ENCODE measurements at places on chromosomes 7 and 10.

DNA sequence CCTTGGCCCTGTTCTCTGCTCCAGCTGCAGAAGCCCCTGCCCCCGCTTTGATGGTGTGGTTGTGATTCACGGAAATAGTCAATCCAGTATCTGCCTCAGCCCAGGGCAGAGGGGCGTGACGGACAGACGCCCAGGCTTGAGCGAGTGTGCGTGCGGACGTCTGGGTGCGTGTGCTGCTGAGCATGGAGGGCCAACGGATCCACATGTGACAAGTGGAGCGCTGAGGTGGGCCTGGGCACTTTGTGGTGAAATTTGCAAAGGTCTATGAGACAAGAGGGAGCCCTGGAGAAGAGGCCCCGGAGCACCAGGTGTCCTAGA lies 94.4 kb downstream of the WDR37 start:
- no peak for DNase-seq

GRCh38 chr10:100158044-100158805 lies 27.6 kb downstream of the ERLIN1 start:
- DNase-seq, result no peak

DNA sequence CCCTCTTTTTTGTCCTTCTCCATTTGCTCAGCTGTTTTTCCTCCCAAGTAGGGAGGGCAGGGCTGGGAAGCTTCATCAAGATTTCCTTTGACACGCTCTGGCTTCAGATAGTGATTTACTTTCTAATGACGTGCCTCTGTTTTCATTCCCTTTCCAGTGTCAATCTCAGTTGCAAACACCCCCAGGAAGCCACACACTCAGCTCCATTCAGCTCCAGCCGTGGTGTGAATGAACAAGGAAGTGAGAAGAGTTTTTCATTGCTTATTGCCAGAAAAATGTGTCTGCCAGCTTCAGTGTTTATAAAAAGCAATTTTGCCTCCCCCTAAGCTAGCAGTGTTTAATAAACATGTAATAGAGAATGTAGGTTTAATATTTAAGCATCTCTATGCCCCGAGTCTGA lies 108.7 kb upstream of the DPP6 start:
- DNase-seq, result no peak

DNA sequence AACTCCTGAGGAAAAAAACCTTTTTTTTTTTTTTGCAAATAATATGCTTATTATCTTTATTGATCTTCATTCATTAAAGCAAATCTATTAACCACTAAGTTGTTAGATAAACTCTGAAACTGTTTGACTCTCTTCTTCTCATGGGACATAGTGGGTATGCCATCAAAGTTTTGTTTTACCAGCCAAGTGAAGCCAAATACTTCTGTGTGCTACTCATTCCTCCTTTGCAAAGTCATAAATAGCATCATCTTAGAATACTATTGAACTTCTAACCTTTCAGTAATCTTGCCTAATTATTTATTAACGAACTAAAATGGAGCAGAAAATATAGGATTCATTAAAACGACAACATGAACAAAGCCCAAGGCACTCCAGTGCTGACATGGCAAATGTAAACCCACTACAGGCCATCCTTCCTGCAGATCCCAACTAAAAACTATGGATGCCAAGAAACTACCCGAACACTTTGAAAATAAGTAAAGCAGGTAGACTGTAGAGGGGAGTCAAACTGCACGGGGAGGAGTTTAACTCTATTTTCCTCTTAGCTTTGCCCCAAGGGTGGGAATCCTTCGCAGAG lies 61.2 kb upstream of the ODAD2 start:
- no peak for DNase-seq

- DNase-seq, result no peak
These were observed 222.9 kb downstream of the CHRM2 start for GRCh38 chr7:137091396-137091795.

DNA sequence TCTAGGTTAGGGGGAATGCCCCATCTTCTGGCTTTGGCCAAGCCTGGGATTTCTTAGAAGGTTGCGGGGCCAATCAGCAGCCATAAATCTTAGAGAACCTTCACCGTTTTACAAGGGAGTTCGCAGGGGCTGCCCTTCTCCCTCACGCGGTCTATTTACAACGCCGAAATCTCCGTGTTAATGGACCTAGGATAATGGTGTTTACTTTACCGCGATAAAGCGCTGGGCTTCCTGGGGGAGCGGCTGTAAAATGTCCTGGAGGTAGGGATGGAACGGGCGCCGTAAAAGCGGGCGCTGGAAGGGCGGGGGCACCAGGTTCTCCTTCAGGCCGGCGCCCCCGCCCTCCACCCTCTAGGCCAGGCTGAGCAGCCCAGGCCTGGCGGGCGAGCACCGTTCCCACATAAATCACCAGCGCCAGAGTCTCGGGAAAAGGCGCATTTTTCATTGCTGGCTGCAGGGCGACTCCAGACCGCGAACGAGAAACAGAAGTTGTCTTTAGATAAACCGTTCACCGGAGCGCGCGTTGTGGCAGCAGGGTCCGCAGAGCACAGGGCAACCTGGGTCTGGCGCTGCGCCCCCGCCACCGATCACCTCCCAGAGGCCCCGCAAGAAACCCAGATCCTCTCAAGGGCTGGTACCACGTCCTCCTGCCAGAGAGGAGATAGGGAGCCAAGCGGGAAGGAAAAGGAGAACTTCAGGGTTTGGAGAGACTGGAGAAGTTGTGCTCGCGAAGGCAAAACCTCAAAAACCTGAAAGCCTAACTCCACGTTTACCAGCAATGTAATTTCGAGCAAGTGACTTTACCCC lies 12.5 kb upstream of the NKX2-3 start:
- DNase-seq, result no peak

DNA sequence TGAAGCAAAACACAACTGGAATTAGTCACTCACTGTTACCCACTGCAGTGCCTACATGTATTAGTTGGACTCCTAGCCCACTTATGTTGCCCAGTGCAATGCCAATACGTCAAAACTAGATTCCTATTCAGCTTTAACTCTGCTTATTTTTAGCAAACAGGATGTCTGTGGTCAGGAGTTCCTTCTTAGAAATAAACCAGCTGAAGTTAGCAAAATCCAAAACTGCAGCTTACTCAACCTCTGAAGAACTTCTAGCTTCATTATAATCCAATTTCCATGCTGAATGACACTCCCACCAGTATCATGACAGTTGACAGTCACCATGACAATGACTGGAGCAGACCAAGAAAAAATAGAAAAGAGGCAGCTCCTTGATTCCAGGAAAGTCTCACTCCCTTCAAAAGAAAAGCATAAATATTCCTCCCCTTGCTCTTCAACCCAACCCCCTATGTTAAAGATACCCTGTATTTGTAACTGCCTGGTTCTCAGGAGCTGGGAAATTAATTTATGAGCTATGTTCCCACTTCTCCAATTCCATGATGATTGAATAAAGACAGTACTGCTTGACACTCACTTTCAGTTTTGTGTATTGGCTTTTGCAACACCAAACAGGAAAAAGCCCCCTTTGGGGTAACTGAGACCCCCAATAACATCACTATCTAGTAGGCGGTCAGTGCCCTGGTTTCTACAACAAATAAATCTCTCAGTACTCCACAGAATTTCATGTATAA lies 327.4 kb downstream of the SORCS1 start:
- no peak for DNase-seq

DNA sequence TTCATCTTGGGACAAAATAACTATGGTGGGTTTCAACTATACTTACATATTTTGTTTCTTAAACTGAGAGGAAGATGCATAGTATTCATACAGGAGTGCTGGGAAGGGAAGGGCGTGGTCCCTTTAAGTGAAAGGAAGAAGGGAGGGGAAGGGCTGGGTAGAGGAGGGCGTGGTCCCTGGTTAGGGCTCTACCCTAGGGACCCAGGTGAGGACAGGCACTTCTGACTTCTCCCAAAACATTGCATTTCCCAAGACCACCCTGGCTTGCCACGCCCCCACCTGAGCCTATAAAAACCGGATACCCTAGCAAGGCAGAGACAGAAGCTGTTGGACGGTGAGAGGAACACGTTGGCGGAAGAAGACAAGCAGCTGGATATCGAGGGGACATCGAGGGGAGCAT lies 157.6 kb upstream of the PLXNA4 start:
- DNase-seq, result no peak

- no peak for DNase-seq
These were observed 27.3 kb upstream of the IFRD1 start for GRCh38 chr7:112422842-112423496.

GRCh38 chr10:132368881-132369635 lies 27.9 kb upstream of the PWWP2B start:
- no peak for DNase-seq

GRCh38 chr10:113176652-113177155 lies 226.7 kb downstream of the TCF7L2 start:
- DNase-seq, result no peak

- DNase-seq, result no peak
These were observed 249.0 kb downstream of the CRPPA start for GRCh38 chr7:16172366-16172765.

- no peak for DNase-seq
These were observed 34.7 kb upstream of the CALN1 start for GRCh38 chr7:72446591-72447462.

DNA sequence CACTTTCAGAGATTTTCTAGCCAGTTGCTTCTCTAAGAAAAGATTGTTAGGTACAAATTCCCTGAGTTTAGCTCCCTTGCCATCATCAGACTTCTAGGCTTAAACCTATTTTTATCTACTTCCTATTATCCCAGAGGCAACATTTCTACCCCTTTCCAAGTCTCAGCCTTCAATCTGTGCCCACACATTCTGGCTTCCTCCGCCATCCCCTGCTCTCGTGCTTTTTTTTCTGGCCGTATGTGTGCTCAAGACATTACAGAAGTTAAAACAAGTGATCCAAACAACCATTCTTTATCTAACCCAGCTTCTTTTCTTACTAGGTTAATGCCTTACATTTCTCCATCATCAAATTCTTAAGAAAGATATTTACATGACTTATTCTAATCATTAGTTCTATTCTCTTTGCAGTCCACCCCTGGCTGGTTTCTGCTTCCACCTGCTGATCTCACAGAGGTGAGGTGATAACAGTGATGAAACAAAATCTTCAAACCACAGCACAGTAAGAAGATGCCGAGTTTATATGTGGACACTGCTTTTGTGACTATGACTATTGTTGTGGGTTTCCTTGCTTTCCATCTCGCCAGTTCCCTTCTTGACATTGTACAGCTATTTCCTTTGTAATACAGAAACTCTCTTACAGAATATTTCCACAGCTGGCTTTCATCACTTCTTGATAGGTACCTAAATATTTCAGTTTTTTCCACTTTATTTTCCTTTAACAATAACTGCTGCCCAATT lies 18.3 kb upstream of the CDK6 start:
- DNase-seq, result no peak

GRCh38 chr10:6141296-6142151 lies 52.7 kb downstream of the RBM17 start:
- no peak for DNase-seq

GRCh38 chr10:74794531-74794930 lies 31.9 kb upstream of the KAT6B start:
- no peak for DNase-seq

GRCh38 chr10:2020836-2021235 lies 283.5 kb upstream of the ADARB2 start:
- DNase-seq, result no peak

GRCh38 chr7:80445351-80445750 lies 66.5 kb downstream of the GNAT3 start:
- no peak for DNase-seq
